ENCODE measurements at places on chromosomes 5 and 9. TPM values are rescaled to one million over a fixed set of nuclear protein-coding genes. Genes with fewer than 3 reads are reported as not detected.

- no peak for DNase-seq
Measured at GRCh38 chr5:54740141-54740540, 222.6 kb downstream of the SNX18 start.

DNA sequence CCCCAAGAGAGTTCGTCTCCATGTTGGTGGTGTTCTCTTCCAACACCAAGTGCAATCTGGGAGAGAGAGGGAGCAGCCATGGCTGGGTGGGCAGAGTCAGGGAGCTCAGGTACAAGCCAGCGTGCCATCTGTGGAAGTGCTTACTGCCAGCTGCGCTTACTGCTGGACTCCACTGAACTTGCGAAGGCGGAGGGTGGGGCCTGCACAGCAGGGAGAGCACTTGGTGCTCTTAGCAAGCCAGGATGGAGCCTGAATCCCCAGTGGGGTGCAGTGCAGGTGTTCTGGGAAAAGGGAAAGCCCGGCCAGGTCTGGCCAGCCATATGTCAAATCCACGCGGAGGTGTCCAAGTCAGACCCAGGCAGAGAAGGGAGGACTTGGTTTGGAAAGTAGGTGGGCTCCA is 142.0 kb downstream of the FANCC start:
- no peak for DNase-seq

GRCh38 chr9:131791542-131792254 is 51.8 kb upstream of the RAPGEF1 start:
- no peak for DNase-seq

DNA sequence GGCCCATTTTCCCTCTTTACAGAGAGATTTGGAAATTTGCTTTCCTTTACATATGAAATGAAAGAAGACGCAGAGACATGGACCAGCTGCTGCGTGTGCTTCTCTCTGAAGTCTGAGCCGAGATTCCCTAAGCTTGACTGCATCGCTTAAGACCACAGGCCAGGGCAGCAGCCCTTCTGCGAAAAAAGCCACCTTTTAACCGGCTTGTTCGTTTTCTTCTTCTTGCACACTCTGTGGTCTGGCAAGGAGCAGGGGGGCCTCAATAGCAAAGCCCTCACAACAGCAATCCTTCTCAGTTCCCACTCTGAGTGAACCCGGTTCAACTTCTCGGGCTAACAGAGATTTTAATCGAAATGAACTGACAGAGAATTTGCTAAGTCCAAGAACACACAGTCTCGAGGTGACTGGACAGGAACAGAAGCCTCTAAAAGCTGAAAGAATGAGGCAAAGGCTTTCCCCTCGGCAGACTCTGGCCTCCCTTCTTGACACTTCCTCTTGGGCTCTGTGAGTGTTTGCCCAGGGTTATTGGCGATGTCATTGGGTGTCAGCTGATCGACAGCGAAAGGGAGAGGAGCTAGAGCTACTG is 512.9 kb upstream of the KLF4 start:
- no peak for DNase-seq

DNA sequence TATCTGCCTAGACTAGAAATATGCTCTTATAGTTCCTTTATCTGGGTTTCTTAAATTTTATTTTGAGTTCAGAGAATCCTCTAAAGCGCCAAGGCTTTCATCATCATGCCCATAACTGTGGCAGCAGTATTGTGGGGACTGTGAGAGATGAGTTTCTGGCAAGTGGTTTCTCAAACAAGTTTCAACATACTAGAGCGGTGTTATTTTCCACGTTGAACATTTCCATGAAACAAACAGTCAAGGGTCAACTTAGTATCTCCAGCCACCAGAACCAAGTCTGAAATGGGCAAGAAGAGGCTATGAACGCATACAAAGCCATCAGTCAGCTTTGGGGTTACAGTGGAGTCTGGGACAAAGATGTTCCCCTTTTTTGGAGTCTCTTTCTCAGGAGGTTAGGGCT is 40.3 kb downstream of the SERINC5 start:
- no peak for DNase-seq

- no peak for DNase-seq
Measured at GRCh38 chr5:101253096-101253495, 350.0 kb upstream of the ST8SIA4 start.

DNA sequence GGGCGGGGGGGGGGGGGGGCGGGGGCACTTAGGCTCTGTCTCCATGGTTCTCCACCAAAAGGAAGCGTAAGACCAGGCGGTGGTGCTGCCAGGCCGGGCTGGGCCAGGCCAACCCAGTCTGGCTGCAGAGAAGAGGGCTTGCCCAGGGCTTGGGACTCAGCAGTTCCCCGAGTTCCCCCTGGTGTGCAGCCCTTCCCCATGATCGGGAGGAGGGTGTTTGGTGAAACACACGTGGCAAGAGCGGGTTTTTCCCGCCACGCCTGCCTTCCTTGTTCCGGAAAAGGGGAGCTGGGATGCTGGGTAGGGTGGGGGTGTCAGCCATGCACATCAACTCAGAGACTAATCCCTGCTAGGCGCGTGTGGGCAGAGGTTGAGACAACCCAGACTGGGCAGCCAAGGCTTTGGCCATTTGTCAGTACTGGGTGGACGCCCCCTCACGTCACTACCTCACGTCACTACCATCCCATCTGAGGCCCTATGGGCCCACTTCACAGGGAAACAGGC is 32.9 kb downstream of the PRRX2 start:
- DNase-seq = peak; percentile 73

GRCh38 chr9:20742833-20743232 is 58.8 kb downstream of the FOCAD start:
- DNase-seq = no peak

DNA sequence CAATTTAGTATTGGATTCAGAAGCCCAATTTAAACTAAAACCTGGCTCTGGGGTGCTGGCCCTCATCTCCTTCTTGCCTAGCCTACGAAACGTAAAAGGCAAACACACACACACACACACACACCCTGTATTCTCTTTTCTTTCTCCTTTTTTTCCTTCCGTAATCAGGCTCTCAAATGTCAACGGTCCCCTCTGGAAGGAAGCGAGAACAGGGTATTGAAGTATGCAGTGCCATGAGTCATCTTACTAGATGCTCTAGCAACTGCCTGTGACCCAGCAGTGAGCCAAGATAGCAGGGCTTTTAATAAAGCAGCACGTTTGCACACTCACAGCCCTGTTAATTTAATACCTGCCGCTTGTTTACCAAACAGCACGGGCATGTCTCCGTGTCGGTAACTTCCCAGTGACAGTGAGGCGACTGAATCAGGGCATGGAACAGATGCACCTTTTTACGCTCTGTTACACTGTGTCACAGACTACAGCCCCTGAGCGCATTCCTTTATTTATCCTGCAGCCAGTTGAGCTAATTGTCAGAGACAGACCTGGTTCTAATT is 243.8 kb downstream of the BNC2 start:
- DNase-seq = no peak

- DNase-seq = no peak
Measured at GRCh38 chr5:55338810-55339243, 31.0 kb downstream of the MTREX start.

- no peak for DNase-seq
Measured at GRCh38 chr5:145793574-145793973, 41.6 kb downstream of the PRELID2 start.

DNA sequence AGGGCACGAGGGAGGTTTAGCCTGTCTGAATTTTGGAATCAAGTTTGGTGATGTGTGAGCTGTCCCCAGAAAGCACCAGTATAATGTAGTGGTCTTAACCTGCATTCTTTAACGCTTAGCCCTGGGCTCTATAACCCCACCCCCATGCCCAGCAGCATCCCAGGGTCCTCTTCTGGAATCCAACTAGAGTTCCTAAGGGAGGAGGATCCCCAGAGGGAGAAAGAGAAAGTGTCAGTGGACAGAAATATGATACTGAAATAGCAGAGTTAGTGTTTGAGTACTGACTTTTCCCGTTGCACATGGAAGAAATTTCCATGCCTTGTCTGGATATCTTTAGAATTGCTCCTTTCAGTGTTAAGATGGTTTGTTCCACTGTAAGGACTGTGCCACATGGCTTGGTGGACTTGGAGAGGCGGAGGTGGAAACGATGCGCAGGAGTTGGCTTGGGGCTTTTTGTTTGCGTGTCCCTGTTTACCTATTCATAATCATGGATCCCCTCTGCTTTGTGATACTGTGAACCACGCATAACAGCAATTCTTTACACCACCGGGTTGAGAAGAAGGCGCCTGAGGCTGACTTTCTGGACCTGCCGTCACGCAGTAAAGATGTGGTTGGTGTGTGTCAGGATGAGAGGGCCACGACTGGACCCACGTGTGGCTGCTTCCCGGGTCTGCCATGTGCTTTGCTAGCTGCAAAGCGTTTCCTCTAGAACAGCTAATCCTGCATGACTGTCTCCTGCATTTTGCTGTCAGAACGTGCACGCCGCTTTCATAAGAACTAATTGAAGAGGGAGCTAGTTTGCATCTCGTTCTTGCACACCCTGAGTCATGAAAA is 142.3 kb downstream of the SMARCA2 start:
- peak; percentile 52 for DNase-seq

DNA sequence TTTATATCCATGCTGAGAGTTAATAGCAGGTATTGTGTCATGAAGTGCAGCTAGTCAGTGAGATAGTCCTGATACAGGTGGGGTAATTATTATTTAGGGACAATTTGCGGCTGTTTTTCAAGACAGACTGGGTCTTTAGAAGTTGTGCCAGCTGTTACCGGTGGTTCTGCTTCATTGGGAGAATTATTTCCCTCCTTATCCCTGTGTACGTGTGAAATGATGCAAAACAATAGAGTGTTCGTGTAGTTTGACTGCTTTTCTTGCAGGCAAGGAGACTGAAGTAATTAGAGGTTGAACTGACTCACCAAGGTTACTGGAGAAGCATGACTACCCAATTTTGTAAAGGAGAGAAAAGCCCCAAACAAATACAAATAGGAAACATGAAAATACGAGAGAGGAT is 101.7 kb downstream of the ARRDC3 start:
- no peak for DNase-seq

- DNase-seq = no peak
Measured at GRCh38 chr5:1492757-1493156, 31.0 kb downstream of the LPCAT1 start.

DNA sequence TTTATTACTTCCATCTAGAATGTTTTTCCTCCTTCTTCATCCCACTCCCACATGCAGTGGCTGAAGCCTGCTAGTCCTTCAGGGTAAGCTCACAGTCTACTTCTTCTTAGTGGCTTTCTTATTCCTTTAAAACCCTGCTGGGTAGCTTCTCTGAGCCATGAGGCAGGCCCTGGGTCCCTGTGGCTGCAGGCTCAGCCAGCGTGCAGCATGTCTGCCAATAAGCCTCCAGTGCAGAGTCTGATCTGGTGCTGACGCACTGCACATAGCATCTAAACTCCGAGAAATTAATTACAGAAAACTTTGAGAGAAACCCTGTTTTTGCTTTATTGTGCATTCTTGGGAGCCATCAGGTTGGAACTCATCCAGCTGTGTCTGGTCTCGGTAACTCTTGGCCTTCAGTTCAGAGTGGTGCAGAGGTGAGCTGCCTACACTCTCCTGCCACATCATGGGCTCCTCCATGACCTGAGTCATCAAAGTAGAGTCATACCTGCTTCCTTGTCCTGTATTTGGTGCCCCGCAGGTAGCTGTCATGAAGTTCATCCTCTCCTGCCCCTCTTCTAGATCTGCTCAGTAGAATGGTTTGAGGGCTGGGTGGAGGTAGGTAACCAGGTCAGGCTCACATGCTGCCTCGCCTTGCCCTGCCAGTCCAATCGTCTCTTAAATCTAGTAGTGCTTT is 339.4 kb downstream of the KDM4C start:
- DNase-seq = no peak

- no peak for DNase-seq
Measured at GRCh38 chr5:95930141-95930930, 31.3 kb downstream of the ELL2 start.

GRCh38 chr9:121735793-121736770 is 84.6 kb downstream of the DAB2IP start:
- peak; percentile 89 for DNase-seq

GRCh38 chr9:131008909-131009618 is at the start of gene LAMC3:
Gene LAMC3 (plus strand): TSS chr9:131009174. CDS start chr9:131009215, 41 bp downstream.
- peak; percentile 40 for DNase-seq

DNA sequence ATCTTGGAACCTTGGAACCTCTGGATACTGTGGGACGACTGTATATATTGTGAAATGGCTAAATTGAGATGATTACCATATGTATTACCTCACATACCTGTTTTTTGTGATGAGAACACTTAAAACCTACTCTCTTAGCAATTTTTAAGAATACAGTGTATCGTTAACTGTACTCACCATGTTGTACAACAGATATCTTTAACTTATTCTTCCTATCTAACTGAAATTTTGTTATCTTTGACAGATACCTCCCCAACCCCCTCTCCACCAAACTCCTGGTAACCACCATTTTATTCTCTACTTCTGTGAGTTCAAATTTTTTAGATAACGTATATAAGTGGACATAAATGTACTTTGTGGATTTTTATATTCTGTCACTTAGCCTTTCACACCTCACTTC is 126.5 kb downstream of the ZCCHC7 start:
- no peak for DNase-seq

GABRG2 gene
- not detected for total RNA-seq

SLC6A19 gene
- total RNA-seq = not detected

OR1J2 gene
- not detected for total RNA-seq

SLC25A48 gene
- not detected for total RNA-seq

TERT gene
- not detected for total RNA-seq

PCDHGB7 gene
- 9.8 TPM for total RNA-seq

FOXD4L6 gene
- total RNA-seq = not detected

APBB3 gene
- 10.2 TPM for total RNA-seq

TRPM3 gene
- total RNA-seq = 0.16 TPM

ACOT12 gene
- not detected for total RNA-seq

GRM6 gene
- not detected for total RNA-seq

Measured in Right ventricle myocardium superior (tissue), 1 donor.